ENCODE measurements at places on chromosomes 11 and 22.

DNA sequence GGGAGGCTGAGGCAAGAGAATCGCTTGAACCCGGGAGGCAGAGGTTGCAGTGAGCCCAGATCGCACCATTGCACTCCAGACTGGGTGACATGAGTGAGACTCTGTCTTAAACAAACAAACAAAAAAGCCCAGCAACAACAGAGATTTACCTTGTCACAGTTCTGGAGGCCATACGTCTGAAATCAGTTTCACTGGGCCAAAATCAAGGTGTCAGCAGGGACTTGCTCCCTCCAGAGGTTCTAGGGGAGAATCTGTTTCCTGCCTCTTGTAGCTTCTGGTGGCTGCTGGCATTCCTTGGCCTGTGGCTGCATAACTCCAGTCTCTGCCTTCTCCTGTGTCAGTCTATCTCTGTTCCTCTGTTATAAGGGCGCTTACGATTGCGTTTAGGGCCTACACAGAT is 1.5 kb downstream of the DDX10 start:
- DNase-seq: no peak

DNA sequence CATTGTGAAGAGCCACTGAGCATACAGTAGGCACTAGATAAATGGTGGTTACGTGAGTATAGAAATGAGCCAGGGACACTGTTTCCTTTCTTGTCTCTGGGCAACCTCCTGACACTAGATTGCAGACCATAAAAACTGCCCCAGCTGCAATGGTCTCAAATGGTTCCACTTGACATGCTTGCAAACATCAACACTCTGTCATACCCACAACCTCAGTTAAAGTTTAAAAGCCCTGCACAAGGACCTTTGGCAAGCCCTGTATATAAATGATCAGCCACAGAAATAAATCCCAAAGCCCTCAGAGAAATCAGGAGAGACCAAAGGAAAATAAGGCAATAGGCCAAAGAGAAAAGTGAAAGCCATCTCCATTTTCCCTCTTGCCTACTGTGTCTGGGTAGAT is 20.7 kb downstream of the PLEKHA7 start:
- no peak for DNase-seq

GRCh38 chr11:45754741-45755140 is 50.2 kb upstream of the SLC35C1 start:
- no peak for DNase-seq

- DNase-seq: no peak
Measured at GRCh38 chr11:45252877-45253276, 33.3 kb downstream of the SYT13 start.

GRCh38 chr11:86171627-86172026 is 72.9 kb upstream of the EED start:
- no peak for DNase-seq

DNA sequence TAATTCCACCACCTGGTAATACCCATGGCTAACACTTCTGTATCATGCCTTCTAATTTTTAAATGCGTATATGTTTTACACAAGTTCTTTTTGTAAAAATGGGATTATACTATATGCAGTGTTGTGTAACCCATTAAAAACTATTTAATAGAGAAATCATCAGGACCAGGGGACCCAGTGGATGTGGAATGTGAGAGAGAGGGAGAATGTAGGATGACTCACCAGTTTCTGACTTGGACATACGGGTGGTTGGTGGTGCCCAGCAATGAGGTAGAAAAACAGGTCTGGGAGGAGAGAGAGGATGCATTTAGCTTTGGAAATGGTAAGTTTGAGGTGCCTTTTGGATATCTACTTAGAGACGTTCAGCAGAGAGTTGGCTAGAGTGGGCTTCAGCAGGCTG is 112.0 kb upstream of the TBCEL start:
- DNase-seq: no peak

- no peak for DNase-seq
Measured at GRCh38 chr11:74232311-74232950, 61.3 kb downstream of the PPME1 start.

GRCh38 chr11:115317277-115318185 is 186.7 kb downstream of the CADM1 start:
- DNase-seq: no peak

DNA sequence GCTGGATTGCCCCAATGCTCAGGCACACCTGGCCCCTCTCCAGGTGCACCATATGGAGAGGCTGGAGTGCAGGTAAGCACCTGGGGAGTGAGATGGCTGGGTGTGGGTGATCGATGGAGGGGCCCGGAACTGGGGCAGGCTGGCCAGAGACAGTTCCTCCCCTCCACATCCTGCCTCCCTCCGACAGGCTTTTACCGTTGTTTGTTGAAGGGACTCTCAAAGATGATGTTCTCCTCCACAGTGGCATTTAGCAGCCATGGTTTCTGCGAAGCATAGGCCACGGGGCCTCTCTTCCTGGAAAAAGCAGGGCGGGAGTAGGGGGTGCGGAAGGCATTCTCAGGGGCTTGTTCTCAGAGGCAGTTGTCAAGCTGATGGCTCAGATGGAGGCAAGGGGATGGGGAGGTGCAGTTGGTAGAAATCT is 25.9 kb upstream of the KCNJ11 start:
- no peak for DNase-seq

DNA sequence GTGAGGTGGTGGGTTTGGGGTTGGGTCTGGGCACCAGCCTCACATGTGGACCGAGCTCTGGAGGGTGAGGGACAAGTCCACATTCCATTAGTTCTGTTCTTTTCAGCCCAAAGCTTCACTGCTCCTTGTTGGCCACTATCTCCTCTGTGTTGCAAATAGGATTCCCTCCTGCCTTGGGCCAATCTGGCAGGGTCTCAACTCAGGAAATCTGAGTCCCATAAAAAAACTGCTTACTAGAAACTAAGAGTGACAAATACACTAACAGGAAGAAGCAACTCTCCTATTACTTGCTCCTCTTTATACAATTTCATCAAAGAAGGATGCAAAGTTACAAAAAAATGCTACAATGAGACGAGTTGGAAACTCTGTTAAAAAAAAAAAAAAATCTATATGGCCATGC is 66.2 kb upstream of the CSNK1E start:
- DNase-seq: no peak

- DNase-seq: no peak
Measured at GRCh38 chr11:113189909-113190667, 124.3 kb upstream of the TTC12 start.

GRCh38 chr11:20095189-20095588 is 65.1 kb downstream of the DBX1 start:
- DNase-seq: no peak

GRCh38 chr11:15258433-15259165 is 143.9 kb downstream of the INSC start:
- DNase-seq: peak; percentile 67

- DNase-seq: no peak
Measured at GRCh38 chr11:124674571-124674970, 867 bp downstream of the SPA17 start.

GRCh38 chr11:26742966-26743365 is 21.1 kb upstream of the SLC5A12 start:
- peak; percentile 51 for DNase-seq

- no peak for DNase-seq
Measured at GRCh38 chr11:117815262-117815803, 9.2 kb downstream of the FXYD2 start.

- DNase-seq: no peak
Measured at GRCh38 chr11:91932151-91932821, 292.3 kb upstream of the FAT3 start.

DNA sequence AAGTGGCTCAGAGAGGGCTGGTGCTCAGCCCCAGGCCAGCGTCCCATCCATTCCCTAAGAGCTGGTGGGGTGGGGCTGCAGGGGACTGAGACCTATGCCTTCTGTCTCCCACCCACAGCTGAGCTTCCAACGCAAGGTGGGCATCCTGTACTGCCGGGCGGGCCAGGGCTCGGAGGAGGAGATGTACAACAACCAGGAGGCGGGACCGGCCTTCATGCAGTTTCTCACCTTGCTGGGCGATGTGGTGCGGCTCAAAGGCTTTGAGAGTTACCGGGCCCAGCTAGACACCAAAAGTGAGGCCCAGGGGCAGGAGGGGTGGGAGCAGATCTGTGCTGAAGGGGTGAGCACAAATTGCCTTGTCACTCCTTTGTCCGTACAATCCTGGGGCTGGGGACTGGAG is 6.9 kb downstream of the SIPA1 start:
- DNase-seq: no peak

DNA sequence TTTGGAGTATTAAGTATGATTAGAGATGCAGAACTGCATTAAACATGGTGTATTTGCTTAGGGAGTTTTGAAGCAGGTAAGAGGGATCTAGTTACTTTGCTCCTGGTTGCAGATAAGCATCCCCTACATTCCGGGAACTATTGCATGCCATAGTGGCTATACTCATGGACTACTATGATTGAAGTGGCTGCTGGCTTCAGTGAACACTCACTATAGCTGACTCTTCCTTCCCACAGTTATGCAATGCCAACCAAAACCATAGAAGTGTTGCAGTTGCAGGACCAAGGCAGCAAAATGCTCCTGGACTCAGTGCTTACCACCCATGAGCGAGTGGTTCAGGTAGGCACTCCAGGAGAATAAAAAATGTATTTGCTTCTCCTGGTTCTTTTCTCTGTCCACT is 17.0 kb downstream of the COA4 start:
- DNase-seq: no peak

- DNase-seq: no peak
Measured at GRCh38 chr11:47418454-47419259, 7.6 kb downstream of the PSMC3 start.

DNA sequence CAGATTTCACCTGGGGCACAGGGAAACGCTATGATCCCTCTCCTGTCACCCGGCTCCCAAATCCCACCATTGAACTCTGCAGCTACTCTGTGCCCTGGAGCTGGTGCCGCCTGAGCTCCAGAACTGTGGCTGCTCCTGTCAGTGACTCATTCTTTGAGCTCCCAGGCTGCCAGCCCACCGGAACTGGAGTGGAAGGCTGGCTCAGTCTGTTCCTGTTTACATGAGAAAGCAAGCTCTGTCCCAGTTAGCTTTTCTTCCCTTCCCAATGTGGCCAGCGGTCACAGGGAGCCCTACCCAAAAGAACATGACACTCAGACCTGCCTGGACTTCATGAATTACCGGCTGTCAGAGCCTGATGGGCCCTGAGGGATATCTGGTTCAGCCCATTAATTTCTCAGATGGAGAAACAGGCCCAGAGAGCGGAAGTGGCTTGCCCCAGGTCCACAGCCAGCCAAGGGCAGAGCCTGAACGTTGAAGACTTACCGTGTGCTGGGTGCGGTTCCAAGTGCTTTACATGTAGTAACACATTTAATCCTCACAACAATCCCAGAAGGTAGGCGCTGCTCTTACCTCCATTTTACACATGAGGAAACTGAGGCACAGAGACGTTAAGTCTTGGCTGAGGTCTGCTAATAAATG is 23.8 kb upstream of the IGSF22 start:
- peak; percentile 86 for DNase-seq

DNA sequence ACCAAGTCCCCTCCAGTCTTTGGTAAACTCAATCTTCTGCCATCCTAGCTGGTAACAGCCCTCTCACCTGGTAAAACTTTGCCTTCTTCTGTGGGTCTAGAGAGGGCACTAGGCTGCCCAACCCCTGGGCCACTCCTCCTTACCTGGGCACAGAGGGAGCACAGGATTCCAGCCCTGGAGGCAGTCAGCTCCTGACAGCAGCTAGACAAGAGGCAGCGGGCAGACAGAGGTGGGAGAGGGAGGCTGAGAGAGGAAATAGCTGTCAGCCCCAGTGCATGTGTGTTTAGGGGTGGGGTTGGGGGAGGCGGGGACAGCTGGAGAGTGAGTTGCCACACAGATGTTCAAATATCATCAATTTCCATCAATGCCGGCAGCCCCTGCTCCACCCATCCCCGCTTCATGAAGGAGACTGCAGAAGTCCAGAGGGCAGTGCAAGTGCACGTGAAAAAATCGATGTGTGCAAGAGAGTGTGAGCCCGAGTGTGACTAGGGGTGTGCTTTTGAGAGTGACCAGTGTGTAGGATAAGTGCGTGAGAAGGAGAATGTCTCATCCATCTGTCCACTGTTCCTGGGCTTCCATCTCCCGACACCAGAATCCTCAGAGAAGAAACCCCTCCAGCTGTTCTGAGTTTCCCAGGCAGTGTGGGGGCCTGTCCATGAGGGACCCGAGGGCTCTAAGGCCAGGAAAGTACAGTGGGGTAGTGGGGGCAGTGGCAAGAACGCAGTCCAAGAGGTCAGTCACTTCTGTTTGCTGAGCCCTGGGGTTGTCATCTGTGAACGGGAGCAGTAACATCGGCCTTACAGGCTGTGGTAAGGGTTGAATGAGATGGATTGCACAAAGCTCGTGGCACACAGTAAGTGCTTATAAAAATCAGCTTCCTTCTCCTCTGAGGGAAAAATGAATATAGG is at the start of gene PTGDR2:
PTGDR2 (minus strand) TSS at position 225 of the 908 bp plus-strand sequence. CDS start 2,228 bp downstream, outside the sequence.
- DNase-seq: no peak

DNA sequence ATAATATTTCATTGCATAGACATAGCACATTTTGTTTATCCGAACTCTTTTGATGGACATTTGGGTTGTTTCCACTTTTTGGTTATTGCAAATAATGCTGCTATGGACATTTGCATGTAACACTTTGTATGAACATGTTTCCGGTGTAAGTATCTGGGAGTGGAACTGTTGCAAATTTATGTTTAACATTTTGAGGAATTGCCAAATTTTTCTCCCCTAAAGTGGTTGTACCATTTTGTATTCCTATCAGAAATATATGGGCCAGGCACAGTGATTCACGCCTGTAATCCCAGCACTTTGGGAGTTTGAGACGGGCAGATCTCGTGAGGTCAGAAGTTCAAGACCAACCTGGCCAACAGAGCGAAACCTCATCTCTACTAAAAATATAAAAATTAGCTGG is 16.0 kb downstream of the QSER1 start:
- no peak for DNase-seq

DNA sequence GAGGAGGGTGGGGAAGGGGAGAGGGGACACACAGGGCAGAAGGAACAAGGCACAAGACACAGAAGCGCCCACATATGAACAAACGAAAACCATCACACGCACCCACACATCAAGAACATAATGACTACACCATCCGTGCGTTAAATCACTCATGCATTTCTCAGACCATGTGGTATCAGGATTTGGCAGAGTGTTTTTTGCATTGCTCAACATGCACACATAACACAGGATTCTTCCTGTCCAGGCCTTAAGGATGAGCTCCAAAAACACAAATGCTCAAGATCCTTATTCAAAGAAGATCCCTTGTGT is 309.5 kb downstream of the CADM1 start:
- DNase-seq: no peak

GRCh38 chr11:1484695-1485503 is 1.7 kb downstream of the MOB2 start:
- no peak for DNase-seq

DNA sequence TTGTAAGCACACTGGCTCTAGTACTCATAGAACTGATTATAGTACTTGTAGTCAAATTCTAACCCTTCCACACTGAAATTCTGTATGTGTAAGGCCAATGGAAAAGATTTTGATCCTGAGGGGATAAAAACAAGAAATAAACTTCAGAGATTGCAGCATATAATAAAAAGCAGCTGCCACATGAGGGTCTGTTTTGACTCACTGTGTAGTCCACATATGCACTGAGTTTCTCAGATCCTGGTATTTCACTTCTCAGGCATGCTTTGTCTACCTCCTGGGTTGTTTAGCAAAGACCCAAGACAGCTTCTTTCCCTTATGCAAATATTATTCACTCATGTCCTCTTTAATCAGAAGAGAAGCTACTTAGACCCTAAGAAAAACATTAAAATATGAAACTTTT is 71.1 kb upstream of the SLC5A12 start:
- DNase-seq: no peak

GRCh38 chr11:2448661-2449547 is 4.1 kb downstream of the KCNQ1 start:
- no peak for DNase-seq
